ENCODE measurements at places on chromosomes 12 and 14. TPM values are rescaled to one million over a fixed set of nuclear protein-coding genes. Genes with fewer than 3 reads are reported as not detected.

- ATAC-seq = no peak
Measured at GRCh38 chr14:96082420-96083300, 43.5 kb downstream of the C14orf132 start.

DNA sequence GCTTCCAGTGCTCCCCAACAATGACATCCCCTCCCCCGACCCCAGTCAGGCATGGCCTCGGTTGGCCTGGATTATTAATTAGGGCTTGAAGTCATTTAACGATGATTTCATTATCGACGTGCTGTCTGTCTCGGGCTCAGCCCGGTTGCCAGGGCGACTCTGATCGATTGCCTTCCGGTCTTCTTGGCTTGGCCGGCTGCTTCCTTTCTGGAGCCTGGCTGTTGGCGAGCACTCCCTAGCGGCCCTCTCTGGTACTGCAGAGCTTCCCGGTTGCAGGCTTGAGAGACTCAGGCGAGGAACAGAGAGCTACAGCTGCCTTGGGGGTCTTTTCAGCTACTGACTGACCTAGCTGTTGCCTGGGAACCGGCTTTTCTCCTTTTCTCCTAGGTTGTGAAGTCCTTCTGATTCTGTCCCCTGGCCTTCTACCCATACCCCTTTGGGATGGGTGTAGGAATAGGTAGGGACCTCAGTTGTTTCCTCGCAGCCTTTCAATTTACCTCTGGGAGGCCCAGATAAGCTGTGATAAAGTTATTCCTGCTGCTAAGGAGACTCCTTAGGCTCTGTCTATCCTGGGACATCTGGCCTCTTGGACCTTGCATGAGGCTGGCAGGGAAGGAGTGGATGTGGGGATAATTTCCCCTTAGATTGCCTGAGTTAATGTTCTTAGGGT lies 5.5 kb upstream of the CISTR start:
- ATAC-seq = peak; percentile 76

DNA sequence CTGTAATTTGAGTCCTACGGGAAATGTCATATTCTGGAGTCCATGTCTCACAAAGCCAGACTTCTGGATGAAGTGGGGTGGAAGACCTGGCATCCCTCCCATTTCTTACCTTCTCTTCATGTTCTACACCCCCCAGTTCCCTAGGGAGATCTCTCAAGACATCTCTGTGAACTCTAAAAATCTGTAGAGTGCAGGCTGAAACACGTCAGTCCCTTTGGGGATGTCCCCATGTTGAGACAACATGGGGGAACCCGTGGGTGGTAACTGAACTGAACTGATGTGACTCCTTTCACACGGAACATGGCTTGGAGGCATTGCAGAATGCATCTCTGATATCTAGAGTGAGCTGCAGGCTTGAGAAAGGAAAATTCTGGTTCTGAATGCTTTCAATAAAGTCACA lies 15.2 kb downstream of the SERPINA12 start:
- ATAC-seq = no peak

DNA sequence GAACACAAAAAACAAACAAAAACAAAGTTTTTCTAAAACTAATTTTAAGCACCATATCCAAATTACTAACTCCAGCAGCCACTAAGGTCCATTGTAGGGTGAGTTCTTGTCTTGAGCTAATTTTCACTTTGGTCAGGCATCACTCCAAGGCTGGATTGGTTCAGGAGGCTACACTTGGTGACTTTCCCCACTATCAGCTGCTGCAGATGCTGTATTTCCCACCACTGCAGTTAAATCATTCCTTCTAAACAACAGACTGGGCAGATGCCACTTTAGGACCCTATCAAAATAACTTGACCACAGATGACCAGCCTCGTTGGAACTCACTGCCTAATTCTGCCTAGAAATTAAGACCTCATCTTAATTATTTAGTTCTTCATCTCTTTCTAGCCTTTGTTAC lies 140.5 kb downstream of the SLC16A7 start:
- ATAC-seq = no peak

DNA sequence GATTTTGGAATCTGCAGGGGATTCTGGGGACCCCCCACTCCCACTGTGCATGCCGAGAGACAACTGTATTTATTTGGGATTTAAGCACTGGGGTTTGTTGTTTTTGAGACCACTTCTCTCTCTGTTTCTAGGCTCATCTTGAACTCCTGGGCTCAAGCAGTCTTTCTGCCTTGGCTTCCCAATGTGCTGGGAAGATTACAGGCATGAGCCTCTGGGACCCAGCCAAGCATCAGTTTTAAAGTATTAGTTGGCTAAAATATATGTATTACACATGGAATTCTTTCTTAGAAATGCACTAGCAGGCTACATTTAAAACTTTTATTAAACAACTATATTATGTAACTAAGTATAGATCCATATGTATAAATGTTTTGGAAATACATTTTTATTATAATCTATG lies 78.3 kb downstream of the AEBP2 start:
- no peak for ATAC-seq

GRCh38 chr12:50979369-50980052 lies 27.2 kb downstream of the HIGD1C start:
- no peak for ATAC-seq

GRCh38 chr14:54727929-54728328 lies 161.0 kb downstream of the SAMD4A start:
- ATAC-seq = no peak

- no peak for ATAC-seq
Measured at GRCh38 chr12:49847161-49847560, 4.3 kb upstream of the BCDIN3D start.

The CLEC2A gene
- total RNA-seq = not detected

DNA sequence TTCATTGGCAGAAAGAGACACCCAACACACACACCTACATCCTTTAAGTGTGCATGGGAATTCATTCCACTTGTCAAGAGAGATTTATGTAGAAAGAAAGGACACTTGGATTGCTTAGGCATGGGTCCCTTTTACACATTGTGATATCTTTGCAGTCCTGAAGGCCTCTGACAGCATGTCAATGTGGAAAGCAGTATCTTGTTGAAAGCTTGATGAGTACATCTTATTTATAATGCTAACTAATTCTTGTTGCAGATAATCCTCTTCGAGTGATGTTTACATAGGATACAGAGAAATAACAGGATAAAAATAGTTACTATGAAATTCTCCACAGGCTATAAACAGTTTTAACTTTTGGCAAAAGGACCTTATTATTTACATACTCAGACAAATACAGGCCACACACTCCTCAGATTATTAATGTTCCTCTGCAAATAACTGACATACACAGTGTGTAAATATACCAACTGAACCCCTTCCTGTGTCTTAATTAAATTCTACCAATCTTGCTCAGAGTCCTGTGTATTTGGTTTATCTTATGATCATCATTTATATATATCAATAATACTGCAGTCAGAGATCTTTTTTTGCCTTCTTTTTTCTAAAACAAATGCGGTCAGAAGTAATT lies 111.8 kb upstream of the DIO2 start:
- ATAC-seq = no peak

The TBX3 gene
- 2.4 TPM for total RNA-seq

The NDRG2 gene
- total RNA-seq = 54.7 TPM

DNA sequence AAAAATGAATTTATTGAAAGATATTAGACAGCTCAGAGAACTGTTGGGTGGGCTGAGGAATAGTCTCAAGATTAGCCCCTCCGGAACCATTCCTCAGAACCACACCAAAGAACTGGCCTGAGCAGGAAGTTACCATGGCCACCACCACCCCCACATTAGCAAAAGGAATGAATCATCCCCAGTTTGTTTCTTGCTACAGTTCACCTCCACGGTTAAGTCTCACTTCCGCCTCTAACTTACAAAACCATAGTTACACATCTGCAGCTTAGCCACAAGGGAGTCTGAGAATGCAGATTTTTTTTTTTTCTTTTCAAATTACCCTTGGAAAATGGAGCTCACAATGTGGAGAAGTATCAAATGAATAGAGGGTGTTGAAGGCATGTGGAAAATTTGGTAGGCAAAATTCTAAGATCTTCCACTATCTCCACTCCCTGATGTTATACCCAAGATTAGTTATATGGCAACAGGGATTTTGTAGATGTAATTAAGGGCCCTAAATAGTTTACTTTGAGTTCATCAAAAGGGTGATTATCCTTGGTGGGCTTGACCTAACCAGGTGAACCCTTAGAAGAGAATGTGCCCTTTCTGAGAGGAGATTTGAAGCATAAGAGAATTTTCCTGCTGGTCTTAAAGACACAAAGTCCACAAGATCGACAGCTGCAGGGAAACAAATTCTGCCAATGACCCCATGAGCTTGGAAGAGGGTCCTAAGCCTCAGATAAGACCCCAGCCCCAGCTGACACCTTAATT lies 129.8 kb upstream of the KRR1 start:
- ATAC-seq = peak; percentile 96

DNA sequence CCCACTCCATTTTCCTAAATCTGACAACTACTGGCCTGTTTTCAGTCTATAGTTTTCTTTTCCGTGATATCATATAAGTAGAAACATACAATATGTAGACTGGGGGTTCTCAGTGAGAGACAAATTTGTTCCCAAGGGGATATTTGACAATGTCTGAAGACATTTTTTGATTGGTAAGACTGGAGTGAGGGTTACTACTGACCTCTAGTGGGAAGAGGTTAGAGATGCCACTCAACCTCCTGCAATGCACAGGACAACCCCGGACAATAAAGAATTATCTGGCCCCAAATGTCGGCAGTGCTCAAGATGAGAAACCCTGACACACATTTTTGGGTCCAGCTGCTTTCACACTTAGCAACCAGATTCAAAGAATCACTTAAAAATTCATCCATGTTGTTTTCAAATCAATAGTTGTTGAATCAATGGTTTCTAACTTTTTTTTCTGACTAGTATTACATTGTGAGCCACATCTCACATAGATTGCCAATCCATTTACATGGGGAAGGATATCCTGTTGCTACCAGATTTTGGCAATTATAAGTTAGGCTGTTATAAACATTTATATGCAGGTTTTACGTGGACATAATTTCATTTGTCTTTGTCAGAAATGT lies 307.1 kb downstream of the RPL10L start:
- no peak for ATAC-seq

- ATAC-seq = no peak
Measured at GRCh38 chr12:26680727-26681455, 152.1 kb downstream of the ITPR2 start.

DNA sequence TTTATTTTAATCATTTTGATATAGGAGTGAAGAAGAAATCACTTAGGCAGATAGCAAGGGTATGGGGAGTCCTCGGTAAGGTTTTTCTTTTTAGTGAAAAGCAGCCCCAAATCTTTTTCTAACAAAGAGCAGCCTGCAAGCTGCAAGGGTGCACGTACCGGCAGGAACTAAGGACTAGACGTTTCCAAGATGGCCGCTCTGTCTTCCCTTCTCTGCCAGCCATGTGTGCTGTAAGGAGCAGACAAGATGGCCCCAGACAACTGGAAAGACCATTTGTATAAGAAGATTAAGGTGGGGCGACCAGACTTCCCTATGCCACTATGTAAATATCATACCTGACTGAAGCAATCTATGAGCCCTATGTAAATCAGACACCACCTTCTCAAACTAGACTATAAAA lies 79.6 kb downstream of the TXNDC16 start:
- ATAC-seq = no peak

The GYS2 gene
- total RNA-seq = 0.68 TPM

GRCh38 chr14:92637228-92637627 lies 111.2 kb downstream of the LGMN start:
- ATAC-seq = no peak

DNA sequence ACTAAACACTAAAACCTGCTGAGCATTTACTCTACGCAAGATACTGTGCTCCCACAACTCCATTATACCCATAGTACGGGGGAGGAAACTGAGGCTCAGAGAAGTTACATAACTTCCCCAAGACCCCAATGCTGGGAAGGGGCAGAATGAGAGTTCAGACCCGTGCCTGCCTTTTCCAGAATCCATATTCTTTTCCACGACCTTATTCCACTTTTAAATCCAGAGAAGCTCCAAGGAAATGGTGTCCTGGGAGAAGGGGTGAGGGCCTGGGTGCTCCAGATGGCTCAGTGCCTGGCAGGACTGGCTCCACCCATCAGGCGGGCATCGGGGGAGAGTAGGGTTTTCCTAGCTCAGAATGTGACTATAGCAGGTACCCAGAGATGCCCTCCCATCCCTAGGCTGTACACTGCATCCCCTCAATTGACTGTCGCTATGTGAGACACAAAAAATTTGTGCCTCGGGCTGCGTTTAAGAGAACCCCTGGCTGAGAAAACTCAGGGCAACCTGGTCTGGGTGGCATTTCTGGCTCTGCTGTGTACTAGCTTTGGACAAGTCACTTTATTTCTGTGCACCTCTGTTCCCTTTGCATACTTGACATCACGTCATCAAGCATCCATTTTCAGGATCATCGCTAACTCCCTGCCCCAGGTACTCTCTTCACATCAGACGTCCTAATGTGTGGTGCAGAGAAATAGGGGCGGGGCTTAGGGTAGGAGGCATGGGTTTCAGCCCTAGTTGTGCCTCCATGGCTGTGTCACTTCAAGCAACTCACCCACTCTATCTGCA lies 11.6 kb upstream of the IQSEC3 start:
- ATAC-seq = peak; percentile 16

- ATAC-seq = no peak
Measured at GRCh38 chr12:128840862-128841468, 12.3 kb upstream of the GLT1D1 start.

The ALKBH1 gene
- 7.5 TPM for total RNA-seq

DNA sequence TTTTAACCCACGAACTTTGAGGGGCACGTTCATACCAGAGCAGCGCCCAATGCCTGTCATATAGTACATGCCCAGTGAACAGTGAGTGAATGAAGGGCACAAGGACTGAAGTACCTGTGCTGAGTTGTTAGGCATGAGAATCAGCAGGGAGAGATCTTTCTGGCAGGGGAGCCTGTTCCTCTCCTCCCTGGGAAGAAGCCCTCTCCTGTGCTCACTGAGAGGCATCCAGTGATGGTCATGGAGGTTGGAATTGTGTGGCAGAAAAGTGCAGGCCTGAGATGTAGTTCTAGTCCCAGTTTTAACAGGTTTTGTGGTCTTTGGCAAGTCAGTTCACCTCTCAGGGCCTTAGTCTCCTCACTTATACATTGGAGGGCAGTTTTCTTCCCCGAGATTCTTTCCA lies 20.6 kb downstream of the TEAD4 start:
- ATAC-seq = no peak

DNA sequence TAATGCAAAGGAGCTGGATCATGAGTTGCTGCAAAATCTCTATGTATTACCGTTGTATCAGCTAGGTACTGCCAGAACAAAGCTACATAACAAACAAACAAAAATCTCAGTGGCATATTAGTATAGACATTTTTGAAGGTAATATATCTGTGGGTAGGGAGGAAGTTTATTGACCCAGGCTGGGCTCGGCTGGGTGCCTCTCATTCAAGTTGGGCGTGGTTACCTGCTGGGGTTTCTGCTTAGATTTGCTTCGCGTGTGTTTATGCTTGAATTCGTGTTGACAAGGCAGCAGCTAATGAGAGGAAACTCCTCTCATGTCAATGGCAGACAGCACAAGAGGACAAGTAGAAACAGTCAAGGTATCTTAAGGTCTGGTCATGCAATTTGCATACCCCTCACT lies 520.7 kb downstream of the SOX5 start:
- ATAC-seq = no peak
